ENCODE measurements at places on chromosomes 3 and 15.

GRCh38 chr3:10047876-10048275, 21.6 kb downstream of the FANCD2 start:
- DNase-seq = no peak

DNA sequence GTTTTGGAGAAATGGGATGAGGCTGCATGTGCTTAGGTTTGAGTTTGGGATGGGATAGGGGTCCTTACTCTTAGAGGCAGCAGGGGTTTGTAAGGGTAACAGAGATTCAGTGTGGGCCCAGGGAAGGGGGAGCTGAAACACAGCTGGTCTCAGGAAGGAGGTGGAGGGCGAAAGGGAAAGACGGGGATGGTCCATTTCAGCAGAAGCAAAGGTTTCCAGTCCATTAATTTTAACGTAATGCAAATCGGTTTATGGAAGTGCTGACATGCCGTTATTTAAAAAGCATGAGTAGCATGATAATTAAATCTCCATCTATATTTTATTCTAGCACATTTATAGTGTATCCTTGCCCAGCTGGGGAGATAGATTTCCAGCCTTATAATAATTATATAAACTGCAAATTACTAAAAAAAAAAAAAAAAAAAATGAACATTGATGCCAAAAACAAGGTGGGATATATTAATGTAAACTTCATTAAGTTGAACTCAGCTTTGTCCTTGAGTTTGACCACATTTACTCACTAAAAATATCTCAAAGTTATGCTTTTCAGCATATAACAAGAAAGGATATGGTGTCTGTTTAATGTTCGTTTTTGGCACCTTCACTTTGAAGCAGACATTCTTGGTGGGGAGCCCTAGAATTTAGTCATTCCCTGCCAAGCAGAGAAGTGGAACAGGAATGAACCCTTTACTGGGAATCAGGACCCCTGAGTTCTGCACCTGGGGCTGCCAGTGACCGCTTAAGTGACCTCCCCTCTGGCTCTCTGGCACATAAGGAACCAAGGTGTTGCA, 234.7 kb downstream of the THSD4 start:
- no peak for DNase-seq

GRCh38 chr3:138767498-138768104, 67.1 kb downstream of the PIK3CB start:
- DNase-seq = no peak

DNA sequence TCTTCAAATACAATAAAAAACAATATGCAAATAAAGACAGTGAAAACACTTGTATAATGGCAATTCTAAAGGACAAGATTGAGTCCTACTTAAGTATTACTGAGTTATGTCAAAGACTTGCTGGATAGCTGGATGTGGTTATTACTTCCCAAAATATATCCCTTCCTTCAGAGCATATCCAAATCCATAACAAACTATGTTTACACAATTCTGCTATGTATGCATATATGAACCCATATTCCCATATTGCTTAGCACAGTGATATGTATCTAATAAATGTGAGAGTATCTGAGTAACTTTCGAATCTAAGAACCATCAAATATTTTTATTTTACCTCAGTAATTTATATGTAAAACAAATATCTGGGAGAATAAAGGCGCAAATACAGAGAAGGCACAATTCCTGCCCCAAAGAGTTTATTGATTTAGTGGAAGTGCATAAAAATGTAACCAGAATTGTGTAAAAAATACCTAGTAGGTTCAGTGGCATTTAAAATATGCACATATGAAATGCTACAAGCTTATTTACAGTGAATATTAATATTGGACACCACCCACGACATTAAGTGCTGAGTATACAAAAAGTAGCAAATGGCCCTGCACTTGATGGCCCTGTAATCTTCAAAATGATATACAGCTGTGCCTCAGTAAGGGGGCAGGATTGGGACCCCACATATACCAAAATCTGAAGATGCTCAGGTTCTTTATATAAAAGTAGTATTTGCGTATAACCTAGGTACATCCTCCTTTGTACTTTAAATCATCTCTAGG, 37.1 kb downstream of the TMEM212 start:
- DNase-seq = no peak

DNA sequence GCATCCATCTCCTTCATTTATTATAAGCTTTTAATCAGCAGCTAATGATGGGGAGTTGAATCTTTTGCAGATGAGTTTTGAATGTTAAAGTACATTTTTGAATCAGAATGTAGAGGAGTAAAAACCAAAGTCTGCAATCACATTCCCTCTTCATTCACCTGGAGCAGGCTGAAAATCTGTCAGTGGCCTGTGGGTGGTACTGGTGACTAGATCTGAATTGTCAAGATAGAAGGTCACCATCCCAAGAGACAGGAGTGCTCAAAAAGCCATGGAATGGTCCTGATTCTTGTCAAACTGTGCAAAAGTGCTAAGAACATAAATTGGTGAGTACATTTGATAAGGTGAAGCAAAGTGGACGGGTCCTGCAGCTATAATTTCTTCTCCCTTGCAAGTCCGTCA, 881.3 kb upstream of the NR2F2 start:
- DNase-seq = no peak

DNA sequence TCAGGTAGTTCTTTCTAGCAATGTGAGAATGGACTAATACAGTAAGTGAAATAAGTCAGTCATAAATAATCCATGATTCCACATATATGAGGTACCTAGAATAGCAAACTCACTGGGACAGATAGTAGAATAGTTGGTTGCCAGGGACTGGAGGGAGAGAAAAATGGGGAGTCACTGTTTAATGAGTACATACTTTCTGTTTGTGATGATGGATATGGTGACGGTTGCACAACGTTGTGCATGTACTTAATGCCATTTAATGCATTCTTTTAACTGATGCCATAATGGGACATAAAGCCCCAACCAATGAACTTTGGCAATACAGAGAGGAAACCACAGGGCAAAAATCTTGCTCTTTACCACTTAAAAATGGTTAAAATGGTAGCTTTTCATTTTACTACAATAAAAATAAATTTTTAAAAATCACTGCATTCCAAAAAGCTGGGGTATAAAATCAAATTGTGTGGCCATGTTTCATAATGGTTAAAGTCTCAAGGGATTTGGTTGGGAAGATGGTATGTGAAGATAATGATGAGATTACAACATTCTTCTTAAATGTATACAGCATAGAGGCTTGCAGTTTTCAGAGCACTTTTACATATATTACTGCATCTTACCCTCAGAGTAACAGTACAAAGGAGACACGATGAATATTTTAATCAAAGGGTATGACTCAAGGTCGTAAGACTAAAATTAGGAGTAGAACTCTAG, 45.2 kb downstream of the ADAM10 start:
- no peak for DNase-seq

DNA sequence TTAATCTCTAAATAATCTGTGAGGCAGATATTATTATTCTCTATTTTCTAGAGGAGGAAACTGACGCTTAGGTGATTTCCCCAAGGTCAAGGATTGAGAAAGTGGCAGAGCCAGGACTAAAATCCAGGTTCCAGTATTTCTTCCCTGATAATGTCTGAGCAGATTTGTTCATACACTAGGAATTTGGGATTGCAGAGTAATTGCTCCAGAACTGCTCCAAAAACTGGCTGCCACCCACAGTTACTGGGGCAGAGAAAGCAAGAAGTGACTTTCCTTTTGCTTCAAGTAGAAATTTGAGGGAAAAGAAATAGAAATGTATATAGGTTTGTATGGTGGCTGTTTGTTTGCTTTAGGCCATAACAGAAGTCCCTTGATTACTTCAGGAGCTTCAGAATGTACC, 60.6 kb downstream of the SLC12A8 start:
- DNase-seq = no peak

DNA sequence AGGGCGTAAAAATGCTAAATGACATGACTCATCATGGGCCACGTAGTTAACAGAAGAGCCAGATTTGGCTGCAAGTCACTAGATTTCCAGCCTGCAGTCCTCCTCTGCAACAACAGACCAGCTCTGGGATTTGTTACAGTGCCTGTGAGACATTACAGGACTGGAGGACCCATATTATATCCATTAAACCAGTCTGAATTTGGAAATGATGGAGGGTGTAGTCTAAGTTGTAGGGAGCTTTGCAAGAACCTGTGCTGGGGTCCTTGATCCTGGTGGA, 10.8 kb downstream of the ZNF774 start:
- peak; percentile 68 for DNase-seq

- no peak for DNase-seq
These were observed 268.4 kb upstream of the CHRM5 start for GRCh38 chr15:33699691-33700447.

DNA sequence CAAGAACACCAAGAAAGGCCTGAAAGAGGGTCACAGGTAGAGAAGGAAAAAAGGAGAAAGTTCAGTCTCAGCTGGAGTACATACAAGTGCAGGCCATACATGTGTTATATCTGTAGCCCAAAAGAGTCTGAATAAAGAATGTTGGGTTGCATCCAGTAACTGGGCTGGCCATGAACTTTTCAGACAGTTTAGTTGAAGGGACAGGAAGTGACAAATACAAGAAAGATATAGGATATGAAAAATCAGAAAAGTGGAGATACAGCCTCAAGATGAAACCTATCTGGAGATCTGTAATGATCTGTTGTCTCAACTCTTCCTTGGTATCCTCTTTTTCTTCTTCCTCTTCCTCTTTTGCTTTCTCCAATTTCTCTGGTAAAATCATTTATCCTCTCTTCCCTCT, 671.7 kb downstream of the MECOM start:
- DNase-seq = no peak

- DNase-seq = peak; percentile 67
These were observed 22.8 kb upstream of the SSR3 start for GRCh38 chr3:156577736-156578135.

DNA sequence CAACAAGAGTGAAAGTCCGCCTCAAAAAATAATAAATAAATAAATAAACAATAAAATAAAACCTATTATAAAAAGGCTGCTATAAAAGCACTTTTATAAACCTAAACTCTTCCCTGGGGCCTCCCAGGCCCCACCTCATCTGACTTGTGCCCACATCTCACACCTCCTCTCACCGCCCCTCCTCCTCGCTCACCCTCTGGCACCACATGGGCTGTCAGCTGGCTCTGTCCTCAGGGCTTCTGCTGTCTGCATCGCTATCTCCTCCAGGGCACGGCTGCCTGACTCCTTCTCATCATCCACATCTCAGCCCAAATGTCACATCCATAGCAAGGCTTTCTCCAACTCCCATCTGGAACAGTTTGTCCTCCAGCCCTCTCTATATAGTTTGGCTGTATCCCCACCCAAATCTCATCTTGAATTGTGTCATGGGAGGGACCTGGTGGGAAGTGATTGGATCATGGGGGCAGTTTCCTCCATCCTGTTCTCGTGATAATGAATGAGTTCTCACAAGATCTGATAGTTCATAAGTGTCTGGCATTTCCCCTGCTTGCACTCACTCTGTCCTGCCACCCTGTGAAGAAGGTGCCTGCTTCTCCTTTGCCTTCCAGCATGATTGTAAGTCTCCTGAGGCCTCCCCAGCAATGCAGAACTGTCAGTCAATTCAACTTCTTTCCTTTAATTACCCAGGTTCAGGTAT, 8.8 kb upstream of the SH3BP5 start:
- peak; percentile 36 for DNase-seq

- no peak for DNase-seq
These were observed 378.3 kb downstream of the CNTN4 start for GRCh38 chr3:2476996-2477395.

- peak; percentile 13 for DNase-seq
These were observed 36.3 kb downstream of the DUT start for GRCh38 chr15:48367483-48367882.

- no peak for DNase-seq
These were observed 642.7 kb upstream of the AGTR1 start for GRCh38 chr3:148054999-148055398.

DNA sequence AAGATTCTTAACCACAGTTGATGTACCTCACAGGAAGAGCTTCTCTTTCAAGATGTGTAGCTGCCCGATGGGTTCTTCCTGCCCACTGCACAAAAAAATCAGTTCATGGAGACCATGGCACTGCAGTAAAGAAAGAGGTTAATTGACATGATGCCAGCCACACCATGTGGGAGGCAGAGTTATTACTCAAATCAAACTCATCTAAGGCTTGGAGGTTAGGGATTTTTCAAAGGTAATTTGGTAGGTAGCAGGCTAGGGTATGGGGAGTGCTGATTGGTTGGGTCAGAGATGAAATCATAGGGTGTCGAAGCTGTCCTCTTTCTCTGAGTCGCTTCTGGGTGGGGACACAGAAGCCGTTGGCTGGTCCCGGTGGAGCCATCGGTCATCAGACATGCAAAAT, 57.4 kb upstream of the BDH1 start:
- DNase-seq = no peak

DNA sequence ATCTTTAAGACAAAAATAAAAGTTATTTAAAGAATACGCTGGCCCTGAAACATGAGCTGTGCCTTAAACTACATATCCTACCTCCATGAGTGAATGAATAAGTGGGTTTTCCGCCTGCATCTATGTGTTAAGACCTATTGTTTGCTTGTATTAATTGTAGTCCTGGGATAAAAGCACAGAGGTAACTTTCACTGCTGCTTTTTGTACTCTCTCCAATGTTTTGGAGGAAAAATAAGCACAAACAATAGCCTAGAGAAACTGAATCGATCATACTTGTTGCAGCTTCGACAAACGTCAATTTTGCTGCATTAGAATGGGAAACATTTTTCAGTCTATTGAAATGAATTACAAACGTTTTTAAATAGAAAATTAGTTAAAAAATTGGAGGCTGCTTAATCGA, 1.3 kb upstream of the CTNNB1 start:
- no peak for DNase-seq

DNA sequence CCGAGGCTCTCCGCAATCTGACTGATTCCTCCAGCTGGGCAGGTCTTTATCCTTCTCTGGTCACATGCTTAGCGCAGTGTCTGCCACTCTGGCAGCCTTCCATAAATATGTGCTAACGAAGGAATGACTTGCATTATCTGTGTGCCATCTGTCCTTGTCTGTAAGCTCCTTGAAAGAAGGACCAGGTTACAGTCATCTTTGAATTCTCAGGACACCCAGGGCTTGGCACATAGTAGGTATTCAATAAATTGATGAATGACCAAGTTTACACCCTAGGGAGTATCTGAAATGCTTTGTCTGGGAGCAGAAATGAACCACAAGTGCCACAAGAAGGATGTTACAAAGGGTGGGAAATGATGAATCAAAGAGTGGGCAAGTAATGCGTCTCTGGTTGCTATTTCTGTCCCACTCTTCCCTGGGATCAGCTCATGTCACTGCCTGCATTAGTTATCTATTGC, 16.5 kb upstream of the FAM3D start:
- DNase-seq = peak; percentile 41

GRCh38 chr15:52292780-52293392, 2.7 kb downstream of the MYO5C start:
- no peak for DNase-seq

DNA sequence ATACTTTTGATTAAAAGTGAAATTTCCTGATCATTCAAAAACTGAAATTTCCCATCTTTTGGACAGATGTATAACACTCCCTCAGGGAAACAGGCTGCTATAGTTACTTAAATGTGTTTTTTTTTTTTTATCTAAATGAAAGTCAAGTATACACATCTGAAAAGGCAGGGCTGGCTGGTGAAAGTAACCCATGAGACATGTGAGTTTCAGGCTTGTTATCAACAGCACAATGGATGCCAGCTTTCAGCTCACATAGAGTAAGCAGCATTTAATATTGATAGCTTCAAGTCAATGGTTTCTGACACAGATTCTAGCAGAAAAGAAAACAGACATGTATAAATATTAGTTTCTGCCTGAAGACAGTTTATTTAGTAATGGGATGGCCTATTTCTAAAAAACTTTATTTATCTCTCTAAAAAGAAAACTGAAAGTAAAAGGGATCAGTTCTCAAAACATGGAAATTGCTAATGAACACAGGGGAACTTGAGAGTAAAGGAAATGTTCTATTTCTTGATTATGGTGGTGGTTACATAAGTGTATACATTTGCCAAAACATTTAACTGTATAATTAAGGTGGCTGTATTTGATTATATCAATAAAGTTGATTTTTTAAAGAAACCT, 89.7 kb upstream of the CMC1 start:
- DNase-seq = peak; percentile 6
